ENCODE measurements at places on chromosomes 3 and 15.

- no peak for DNase-seq
Observed at GRCh38 chr3:43733459-43734384, 43.0 kb downstream of the ABHD5 start.

- peak; percentile 6 for DNase-seq
Observed at GRCh38 chr3:126287536-126288241, 69.5 kb downstream of the KLF15 start.

- DNase-seq = no peak
Observed at GRCh38 chr3:39346785-39347585, 17.5 kb downstream of the CCR8 start.

DNA sequence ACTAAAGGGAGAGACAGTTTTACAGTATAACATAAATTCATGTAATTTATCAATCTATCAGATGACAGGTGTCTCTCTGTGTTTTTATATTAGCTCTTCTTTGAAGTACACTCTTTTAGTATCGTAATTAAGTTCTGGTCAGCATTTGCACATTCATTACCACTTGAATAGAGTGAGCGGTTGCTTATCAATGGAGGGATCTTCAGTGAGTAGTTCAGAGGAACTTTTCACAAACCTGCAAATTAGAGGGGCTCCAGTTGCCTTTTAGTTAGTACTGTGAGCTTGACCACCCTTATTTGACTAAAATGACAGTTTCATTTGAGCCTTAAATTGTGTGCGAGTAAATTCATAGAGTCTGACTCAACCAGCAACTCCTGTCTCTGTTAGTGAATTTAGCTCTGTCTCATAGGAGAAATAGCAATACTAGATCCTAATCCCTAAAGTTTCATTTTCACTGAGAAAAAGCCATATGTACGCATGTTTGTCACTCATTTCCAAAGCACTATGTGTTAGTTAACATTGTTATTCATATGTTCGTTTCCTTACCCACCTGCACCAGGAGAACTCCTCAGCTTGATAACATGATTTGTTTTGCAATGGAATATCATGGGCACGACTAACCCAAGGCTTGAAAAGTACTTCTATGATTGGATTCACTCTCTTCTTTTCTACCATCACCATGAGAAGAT lies 57.5 kb upstream of the ZBED2 start:
- DNase-seq = no peak

DNA sequence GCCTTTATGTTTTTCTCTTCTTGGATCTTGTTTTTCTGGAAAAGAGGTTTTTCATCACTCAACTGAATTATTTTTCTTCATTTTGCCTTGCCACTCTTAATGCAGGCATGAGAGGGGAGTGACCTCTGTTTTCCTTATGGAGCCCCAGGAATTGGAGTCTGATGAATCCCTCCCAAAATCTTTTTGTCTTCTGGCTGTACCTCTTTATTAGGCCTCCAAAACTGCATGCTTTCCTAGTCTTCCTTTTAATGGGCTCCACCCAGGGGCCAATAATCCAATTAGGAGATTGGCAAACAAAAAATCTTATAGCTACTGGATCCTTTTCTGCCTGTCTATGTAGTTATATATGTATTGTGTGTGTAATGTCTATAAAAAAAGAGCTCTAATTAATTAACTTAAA lies 192.4 kb upstream of the PEX5L start:
- no peak for DNase-seq

DNA sequence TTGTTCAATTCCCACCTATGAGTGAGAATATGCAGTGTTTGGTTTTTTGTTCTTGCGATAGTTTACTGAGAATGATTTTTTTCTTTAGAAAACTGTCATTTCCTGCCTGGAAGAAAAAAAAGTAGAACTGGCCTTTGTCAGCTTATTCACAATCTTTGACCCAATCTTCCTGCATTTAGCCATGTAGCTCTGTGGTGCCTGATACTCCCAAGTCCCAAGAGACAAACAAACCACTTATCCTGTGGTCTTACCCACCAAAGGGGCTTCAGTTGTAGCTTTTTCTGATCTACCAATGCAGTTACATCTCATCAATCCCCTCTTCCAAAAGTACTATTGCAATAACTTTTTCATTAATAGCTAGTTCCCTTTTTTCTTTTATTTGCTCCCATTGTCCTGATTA lies 444.6 kb downstream of the GRM7 start:
- DNase-seq = no peak

- no peak for DNase-seq
Observed at GRCh38 chr3:58429657-58430056, 4.0 kb downstream of the PDHB start.

GRCh38 chr15:23569151-23569925 lies 3.9 kb downstream of the MKRN3 start:
- DNase-seq = no peak

DNA sequence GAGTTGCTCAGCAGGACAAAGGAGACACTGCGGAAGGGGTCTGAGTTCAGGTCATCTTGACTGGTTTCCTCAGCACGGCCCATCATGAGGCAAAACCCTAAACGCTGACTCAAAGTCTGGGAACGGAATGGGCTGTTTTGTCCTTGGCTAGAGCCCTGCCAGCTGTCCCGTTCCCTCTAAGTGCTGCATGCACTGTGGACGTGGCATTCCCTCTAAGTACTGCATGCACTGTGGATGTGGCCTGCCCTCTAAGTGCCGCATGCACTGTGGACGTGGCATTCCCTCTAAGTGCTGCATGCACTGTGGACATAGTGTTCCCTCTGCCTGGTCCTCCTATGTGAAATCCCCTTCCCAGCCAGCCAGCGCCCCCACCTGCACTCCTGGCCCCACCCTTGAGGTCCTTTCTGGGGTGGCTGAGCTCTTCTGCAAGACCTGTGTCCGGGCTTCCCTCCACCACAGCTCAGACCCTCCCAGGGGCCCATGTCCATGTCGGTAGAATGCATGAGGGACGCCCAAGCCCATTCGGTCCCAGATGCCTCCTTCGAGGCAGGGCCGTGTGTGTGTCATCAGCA lies 36.7 kb downstream of the TM2D3 start:
- no peak for DNase-seq

- no peak for DNase-seq
Observed at GRCh38 chr3:106635271-106635670, 742.0 kb upstream of the CCDC54 start.

GRCh38 chr3:195078891-195079440 lies 192.0 kb downstream of the XXYLT1 start:
- DNase-seq = no peak

DNA sequence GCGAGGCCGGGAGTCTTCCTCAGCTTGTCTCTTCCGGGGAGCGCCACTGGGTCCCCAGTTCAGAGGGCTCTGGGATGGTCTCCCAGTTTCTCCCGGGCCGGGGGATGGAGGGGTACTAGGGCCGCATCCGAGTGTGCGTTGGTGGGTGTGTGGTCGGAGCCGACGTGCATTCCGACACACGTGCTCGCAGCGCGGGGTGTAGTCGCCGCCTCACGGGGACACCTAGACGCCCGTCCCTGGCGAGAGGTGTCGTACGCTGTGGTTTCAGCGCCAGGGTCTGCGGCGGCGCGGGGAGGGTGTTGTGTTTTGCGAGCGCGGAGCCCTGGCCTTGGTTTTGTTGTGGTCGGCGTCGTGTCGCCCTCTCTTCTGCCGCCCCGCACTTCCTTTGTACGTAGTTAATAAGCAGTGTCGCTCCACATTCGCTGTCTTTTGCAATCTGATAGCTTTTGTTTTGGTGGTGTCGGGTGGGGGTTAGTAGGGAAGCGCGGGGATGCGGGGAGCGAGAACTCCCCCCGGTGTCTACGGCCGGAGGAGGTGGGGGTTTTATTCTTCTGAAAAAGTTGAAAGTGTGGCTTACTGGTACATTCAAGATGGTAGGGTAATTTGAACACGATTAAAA lies 2.2 kb downstream of the IGF1R start:
- no peak for DNase-seq

- DNase-seq = no peak
Observed at GRCh38 chr3:152589644-152590043, 245.3 kb upstream of the P2RY1 start.

- peak; percentile 55 for DNase-seq
Observed at GRCh38 chr3:4720316-4721075, 227.3 kb downstream of the ITPR1 start.

- no peak for DNase-seq
Observed at GRCh38 chr15:54820811-54821210, 375.9 kb downstream of the RSL24D1 start.

DNA sequence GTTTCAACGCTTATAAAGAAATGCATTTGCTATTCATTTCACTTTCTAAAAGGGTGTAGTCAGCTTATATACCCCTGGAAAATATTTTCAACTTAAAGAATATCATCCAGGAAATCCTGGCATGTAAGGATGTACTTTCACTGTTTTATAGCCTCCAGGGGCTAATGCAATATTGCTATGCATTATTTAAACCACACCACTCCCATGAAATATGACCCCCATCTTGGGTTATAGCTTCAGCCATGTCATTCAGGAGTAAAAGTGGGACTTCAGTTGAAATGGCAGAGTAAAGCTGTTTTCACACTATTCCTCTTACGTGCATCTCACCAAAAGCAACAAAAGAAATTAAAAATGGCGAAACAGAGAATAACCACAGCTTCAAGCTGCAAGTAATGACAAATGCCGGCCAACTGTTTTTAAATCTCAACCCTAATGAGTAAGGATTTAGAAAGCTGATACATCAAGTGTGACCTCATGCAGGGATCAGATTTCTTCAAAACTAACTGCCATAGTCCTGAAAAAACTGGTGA lies 84.5 kb downstream of the COL6A6 start:
- DNase-seq = no peak

GRCh38 chr3:119976214-119976613 lies 118.0 kb downstream of the GSK3B start:
- DNase-seq = no peak

- no peak for DNase-seq
Observed at GRCh38 chr3:140094487-140094886, 159.5 kb downstream of the CLSTN2 start.

DNA sequence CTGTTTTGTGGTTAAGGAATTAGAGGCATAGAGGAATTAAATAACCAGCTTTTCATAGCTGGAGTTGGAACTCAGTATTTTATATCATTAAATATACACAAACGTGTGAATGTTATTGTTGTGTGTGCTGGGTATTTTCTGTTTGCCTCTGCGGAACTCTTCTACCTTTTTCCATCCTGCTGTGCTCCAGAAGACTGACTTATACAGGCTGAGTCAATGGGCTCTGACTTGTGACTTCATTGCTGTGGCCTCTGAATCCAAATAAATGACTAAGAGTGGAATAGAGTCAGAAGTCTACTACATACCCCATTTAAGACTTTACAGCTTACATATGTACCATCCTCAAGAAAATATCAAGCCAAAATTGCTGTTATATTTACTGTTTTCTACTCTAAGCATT lies 17.6 kb downstream of the ARIH1 start:
- DNase-seq = no peak

- no peak for DNase-seq
Observed at GRCh38 chr3:119990888-119991287, 103.4 kb downstream of the GSK3B start.

Measured in NCI-H748 treated with DMSO at 0.1 percent for 48 hours (cell line).